Epithelial cell of umbilical artery (primary cell): ENCODE measurements at places on chromosomes 2 and 18. TPM values are rescaled to one million over a fixed set of nuclear protein-coding genes. Genes with fewer than 3 reads are reported as not detected.

Gene GPATCH11
- 6.5 and 7.1 TPM in 2 replicates for total RNA-seq

Gene PAIP2B
- total RNA-seq, result 0.32 and 0.91 TPM in 2 replicates

Gene STARD6
- not detected in 2 replicates for total RNA-seq

Gene ALMS1
- 9.9 and 10.4 TPM in 2 replicates for total RNA-seq

Gene DCC
- under 0.01 TPM in 1 of 2 replicates, not detected in the other for total RNA-seq

Gene STK25
- total RNA-seq, result 308 and 341 TPM in 2 replicates

Gene DCDC2C
- total RNA-seq, result not detected in 2 replicates

Gene SEMA4F
- total RNA-seq, result 4.2 and 4.7 TPM in 2 replicates

Gene PAX3
- not detected in 2 replicates for total RNA-seq

Gene MAB21L4
- total RNA-seq, result not detected in 2 replicates

Gene IL1R1
- 0.65 and 2.4 TPM in 2 replicates for total RNA-seq

Gene COLEC12
- total RNA-seq, result 27.1 and 27.9 TPM in 2 replicates

Gene CTAGE1
- total RNA-seq, result not detected in 2 replicates

Gene ACSL3
- total RNA-seq, result 131 and 137 TPM in 2 replicates

Gene CFAP65
- not detected in 2 replicates for total RNA-seq

Gene SLC4A3
- under 0.01 TPM in 1 of 2 replicates, not detected in the other for total RNA-seq

Gene CMPK2
- total RNA-seq, result 9.7 and 57.6 TPM in 2 replicates

Gene LAMA3
- total RNA-seq, result 1.9 and 3.3 TPM in 2 replicates

Gene VWA3B
- total RNA-seq, result not detected in 2 replicates

Gene UGT1A4
- not detected in 2 replicates for total RNA-seq

Gene COLEC11
- not detected in 2 replicates for total RNA-seq

Gene PCARE
- not detected in 2 replicates for total RNA-seq

Gene GALNT5
- total RNA-seq, result under 0.01 and 0.30 TPM in 2 replicates

Gene C2orf78
- not detected in 2 replicates for total RNA-seq

Gene ZSWIM2
- total RNA-seq, result not detected in 2 replicates

Gene LGALSL
- total RNA-seq, result 2.9 and 10.9 TPM in 2 replicates

Gene TRIM54
- total RNA-seq, result under 0.01 TPM in 1 of 2 replicates, not detected in the other

Gene PSD4
- under 0.01 and 0.30 TPM in 2 replicates for total RNA-seq

Gene MYO1B
- total RNA-seq, result 48.5 and 61.7 TPM in 2 replicates

Gene NEU2
- not detected in 2 replicates for total RNA-seq

Gene PSME4
- total RNA-seq, result 31.5 and 42.6 TPM in 2 replicates

Gene PFN4
- 0.30 TPM in 1 of 2 replicates, not detected in the other for total RNA-seq

Gene CHRND
- not detected in 2 replicates for total RNA-seq

Gene CRYGD
- not detected in 2 replicates for total RNA-seq

Gene GREB1
- under 0.01 and 0.30 TPM in 2 replicates for total RNA-seq

Gene CCDC178
- total RNA-seq, result 0.65 and 1.2 TPM in 2 replicates

Gene DPP4
- 22.7 and 69.3 TPM in 2 replicates for total RNA-seq

Gene ALPI
- total RNA-seq, result not detected in 2 replicates

Gene KIAA2012
- not detected in 2 replicates for total RNA-seq

Gene TSGA10
- 0.65 and 0.76 TPM in 2 replicates for total RNA-seq

Gene MYO7B
- 0.32 and 0.46 TPM in 2 replicates for total RNA-seq

Gene SULT1C2
- total RNA-seq, result not detected in 2 replicates
